Chondrocyte (in vitro differentiated cells): ENCODE measurements at places on chromosomes 7 and 10. TPM values are rescaled to one million over a fixed set of nuclear protein-coding genes. Genes with fewer than 3 reads are reported as not detected.

- DNase-seq = peak; percentile 95
- no peak overlapping the region for H3K27ac ChIP-seq
- H3K4me3 ChIP-seq = peak overlapping the region; percentile 2
- peaks cover 30% of the 10 kb centered on the region for H3K27me3 ChIP-seq
Measured at GRCh38 chr10:131874991-131875451, 25.8 kb upstream of the PPP2R2D start.

DNA sequence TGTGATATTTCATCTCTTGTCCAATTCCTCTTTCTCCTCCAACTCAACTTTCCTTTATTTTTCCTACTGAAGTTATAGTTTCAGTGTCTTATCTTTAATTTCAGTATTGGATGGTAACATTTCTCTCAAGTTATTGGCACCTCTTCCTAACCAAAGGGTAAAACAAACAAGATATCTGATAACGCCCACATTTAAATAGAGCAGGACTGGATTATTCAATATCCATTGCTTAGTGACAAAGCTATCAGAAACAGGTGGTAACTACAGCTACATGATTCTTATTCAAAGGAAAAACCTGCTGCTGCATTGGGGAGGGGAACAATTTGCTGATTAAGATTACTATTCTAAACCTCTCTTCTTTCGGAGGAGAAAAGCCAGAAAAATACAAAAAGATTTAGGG, 87.8 kb downstream of the TAF3 start:
- H3K27ac ChIP-seq = no peak overlapping the region
- H3K36me3 ChIP-seq = no peaks in the 10 kb centered on the region
- no peak for DNase-seq
- H3K4me3 ChIP-seq = no peak overlapping the region
- H3K4me1 ChIP-seq = no peaks in the 10 kb centered on the region

DNA sequence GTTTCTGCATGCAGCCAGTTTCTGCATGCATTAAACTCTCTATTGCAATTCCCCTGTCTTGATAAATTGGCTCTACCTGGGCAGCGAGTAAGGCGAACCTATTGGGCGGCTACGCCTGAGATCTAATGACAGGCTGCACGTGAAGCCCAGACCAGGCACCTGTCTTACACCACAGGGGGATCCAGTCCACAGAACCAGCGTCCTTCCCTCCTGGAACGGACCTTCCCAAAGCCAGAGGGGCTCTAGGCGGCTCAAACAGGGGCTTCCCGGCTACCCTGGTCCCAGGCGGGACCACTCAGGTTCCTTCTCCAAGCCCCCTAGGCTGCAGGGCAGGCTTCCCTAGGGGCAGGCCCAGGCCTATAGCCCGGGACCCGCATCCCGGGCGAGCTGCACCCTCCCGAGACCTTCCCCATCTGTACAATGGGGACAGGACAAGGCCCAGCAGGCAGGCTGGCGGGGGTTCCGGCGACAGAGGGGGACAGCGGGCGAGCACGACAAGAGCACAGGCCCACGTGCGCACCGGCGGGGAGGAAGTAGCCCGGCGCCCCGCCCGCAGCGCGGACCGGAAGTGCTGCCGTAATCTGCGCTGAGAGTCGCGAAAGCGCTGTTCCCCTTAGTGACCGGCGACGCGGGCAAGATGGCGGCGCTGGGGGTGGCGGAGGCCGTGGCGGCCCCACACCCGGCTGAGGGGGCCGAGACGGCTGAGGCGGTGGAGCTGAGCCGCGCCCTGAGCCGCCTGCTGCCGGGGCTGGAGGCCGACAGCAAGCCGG, at the start of gene DNAAF5:
Gene DNAAF5 (plus strand): TSS at position 616 of the 770 bp plus-strand sequence. CDS start 22 bp downstream, at position 638.
- H3K36me3 ChIP-seq = peaks cover 13% of the 10 kb centered on the region
- no peaks in the 10 kb centered on the region for H3K27me3 ChIP-seq
- H3K27ac ChIP-seq = no peak within 1 kb of the TSS
- H3K4me1 ChIP-seq = peaks cover 32% of the 10 kb centered on the region
- H3K4me3 ChIP-seq = peak within 1 kb of the TSS; percentile 79
- peak; percentile 67 for DNase-seq

GRCh38 chr7:50774319-50774718, 8.4 kb downstream of the GRB10 start:
- no peak overlapping the region for H3K4me3 ChIP-seq
- DNase-seq = no peak
- H3K36me3 ChIP-seq = no peaks in the 10 kb centered on the region
- H3K27me3 ChIP-seq = no peaks in the 10 kb centered on the region
- H3K4me1 ChIP-seq = peaks cover 44% of the 10 kb centered on the region
- H3K27ac ChIP-seq = no peak overlapping the region

- peaks cover 58% of the 10 kb centered on the region for H3K4me1 ChIP-seq
- H3K27ac ChIP-seq = no peak overlapping the region
- no peak overlapping the region for H3K4me3 ChIP-seq
Measured at GRCh38 chr7:134701272-134701671, 54.6 kb downstream of the BPGM start.

GRCh38 chr7:105743351-105744090, 132.9 kb downstream of the ATXN7L1 start:
- DNase-seq = no peak
- no peak overlapping the region for H3K27ac ChIP-seq
- no peaks in the 10 kb centered on the region for H3K27me3 ChIP-seq

- no peak for DNase-seq
- no peak overlapping the region for H3K4me3 ChIP-seq
- H3K27ac ChIP-seq = no peak overlapping the region
- no peaks in the 10 kb centered on the region for H3K36me3 ChIP-seq
- H3K27me3 ChIP-seq = peaks cover 4% of the 10 kb centered on the region
- peaks cover 19% of the 10 kb centered on the region for H3K4me1 ChIP-seq
Measured at GRCh38 chr10:29130190-29130673, 158.6 kb upstream of the LYZL1 start.

GRCh38 chr7:156155988-156156733, 343.9 kb upstream of the SHH start:
- no peaks in the 10 kb centered on the region for H3K4me1 ChIP-seq
- H3K4me3 ChIP-seq = no peak overlapping the region
- H3K27me3 ChIP-seq = peaks cover 3% of the 10 kb centered on the region
- no peaks in the 10 kb centered on the region for H3K36me3 ChIP-seq
- no peak for DNase-seq

- DNase-seq = no peak
- H3K4me3 ChIP-seq = no peak overlapping the region
- H3K36me3 ChIP-seq = no peaks in the 10 kb centered on the region
- no peaks in the 10 kb centered on the region for H3K27me3 ChIP-seq
- H3K27ac ChIP-seq = peak overlapping the region; percentile 66
Measured at GRCh38 chr7:42244828-42245227, 7.8 kb upstream of the GLI3 start.

DNA sequence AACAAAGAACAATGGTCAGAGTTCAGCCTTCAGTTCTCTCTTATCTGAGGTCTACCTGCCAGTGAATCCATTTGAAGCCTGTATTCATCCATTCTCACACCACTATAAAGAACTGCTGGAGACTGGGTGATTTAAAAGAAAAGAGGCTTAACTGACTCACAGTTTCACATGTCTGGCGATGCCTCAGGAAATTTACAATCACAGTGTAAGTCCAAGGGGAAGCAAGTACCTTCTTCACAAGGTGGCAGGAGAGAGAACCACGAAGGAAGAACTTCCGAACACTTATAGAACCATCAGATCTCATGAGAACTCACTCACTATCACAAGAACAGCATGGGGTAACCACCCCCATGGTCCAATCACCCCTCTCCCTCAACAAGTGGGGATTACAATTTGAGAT, 33.0 kb upstream of the SLC25A13 start:
- peaks cover 2% of the 10 kb centered on the region for H3K27me3 ChIP-seq
- no peak overlapping the region for H3K4me3 ChIP-seq
- peaks cover 2% of the 10 kb centered on the region for H3K36me3 ChIP-seq

GRCh38 chr7:149196151-149196704, 882 bp downstream of the ZNF282 start:
- DNase-seq = no peak
- H3K4me3 ChIP-seq = peak overlapping the region; percentile 78
- no peaks in the 10 kb centered on the region for H3K27me3 ChIP-seq
- peak overlapping the region; percentile 89 for H3K27ac ChIP-seq
- peaks cover 39% of the 10 kb centered on the region for H3K4me1 ChIP-seq

The AKR1C3 gene
- total RNA-seq = 0.46 to 0.54 TPM (median 0.50 TPM) in 3 replicates

The SHTN1 gene
- 20.2 to 24.7 TPM (median 20.6 TPM) in 3 replicates for total RNA-seq

The SRRM3 gene
- total RNA-seq = 1.4 to 2.6 TPM (median 1.7 TPM) in 3 replicates
